ENCODE measurements at places on chromosomes 2 and 18.

DNA sequence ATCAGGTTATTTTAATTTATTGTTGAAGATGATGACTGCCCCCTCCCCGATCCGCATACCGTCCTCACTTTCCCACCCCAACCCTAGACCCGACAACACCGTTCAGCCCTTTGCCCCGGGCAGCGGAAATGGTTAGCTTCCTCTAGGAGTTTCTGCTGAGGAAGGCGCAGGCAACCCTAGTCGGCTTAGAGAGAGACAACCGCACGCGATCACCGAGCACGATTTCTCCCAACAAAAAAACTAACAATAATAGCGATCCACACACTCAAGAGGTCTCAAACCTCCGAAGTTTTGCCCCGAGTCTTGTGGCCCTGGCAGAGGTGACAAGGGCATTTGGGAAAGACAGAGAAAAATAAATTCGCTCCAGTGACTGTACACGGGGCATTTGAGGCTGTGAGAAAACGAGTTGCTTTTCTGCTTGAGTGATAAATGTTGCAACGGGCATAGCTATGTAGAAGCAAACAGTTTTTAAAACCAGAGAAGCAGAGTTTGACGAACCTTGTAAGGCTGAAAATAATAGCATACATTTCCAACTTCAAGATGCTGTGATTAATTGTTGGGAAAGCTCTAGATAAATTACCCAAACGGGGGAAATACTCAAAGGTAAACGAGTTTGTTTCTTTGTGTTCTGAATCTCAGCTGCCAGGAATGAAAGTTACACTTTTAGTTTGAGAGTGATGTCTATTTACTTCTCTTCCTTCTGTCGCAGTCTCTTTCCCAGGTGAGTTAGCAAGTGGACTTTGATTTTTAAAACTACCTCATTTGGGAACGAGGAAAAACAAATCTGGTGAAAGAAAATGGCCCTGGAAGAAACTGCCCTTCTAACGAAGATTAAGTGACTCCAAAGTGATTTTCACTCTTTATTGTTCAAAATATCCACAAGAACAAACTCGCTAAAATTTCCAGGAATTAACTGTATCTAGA lies 11.0 kb upstream of the SIX3 start:
- DNase-seq = no peak

DNA sequence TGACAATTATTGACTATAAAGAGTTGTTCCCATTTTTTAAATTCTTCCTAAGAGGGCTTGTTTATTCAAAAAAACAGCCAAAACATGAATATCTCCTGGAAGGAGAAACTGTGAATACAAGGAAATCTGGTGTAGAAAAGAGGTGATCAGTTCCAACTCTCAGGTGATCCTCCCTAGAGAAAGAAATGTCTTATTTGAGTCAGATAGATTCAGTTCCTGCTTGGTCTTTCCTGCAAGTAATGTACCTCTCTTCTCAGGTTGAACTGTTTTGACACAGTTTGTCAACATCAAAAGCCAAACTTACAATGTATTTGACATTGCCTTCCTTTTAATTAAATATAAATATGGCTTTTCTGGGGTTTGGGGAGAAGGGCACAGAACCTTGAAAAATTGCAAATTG lies 567.4 kb downstream of the ARHGAP15 start:
- DNase-seq = no peak

DNA sequence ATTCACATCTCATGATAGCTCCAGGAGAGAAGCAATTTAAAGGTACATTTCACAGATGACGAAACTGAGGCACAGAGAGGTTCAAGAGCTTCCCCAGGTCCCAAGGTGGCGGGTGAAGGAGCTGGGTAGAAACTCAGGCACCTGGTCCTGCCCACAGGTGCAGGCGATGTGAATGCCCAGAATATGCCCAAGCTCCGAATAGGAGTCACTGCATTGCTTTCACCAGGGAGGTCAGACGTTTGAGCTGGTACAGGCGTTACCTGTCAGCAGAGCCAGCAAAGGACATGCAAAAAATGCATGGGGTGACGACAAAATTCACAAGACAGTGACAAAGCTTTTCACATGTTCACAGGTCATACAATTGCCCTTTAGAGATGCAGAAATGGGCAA lies 247.9 kb downstream of the HDAC4 start:
- DNase-seq = no peak

DNA sequence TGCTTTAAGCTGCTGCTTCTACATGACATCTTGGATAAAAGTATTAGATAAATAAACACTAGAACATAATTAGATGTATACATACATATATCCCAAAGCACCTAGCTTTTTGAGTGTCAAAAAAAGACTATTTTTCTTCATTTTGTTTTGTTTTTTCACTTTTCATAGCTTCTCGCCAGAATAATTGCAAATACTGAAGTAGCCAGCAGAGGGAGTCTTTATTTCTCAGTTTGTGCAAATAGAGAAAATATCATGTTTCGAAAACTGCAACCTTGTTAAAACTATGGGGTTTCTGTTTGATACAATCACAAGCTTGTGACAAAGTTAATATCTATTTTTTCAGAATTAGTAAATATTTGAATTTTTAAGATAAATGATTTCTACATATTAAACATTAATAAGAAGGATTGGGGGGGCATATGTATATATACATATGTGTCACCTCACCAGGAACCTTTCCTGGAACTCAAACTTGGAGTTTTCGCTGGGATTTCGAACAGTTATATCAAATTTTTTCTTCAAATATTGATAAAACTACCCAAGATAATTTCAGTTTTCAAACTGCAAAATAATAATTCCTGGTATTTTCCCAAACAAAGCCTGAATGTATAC lies 61.0 kb downstream of the GRB14 start:
- DNase-seq = no peak

DNA sequence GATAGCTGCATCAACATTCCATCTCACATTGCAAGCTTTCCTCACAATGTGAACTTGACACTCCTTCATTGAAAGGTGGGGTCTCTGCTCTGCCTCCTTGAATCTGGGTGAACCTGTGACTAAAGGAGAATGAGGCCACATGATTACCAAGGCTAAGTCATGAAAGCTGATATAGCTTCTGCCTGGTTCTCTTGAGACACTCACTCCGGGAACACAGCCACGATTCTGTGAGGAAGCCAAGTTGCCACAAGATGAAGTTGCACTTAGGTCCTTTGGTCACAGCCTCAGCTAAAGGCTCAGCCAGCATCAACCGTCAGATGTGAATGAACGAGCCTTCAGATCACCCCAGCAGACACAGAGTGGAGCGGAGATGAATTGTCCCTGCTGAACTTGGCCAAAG lies 94.7 kb upstream of the FAM136A start:
- peak; percentile 6 for DNase-seq

All from gastrocnemius medialis (tissue), 4 donors.